Heart left ventricle (tissue), 16 donors: ENCODE measurements at places on chromosomes 1 and 21.

DNA sequence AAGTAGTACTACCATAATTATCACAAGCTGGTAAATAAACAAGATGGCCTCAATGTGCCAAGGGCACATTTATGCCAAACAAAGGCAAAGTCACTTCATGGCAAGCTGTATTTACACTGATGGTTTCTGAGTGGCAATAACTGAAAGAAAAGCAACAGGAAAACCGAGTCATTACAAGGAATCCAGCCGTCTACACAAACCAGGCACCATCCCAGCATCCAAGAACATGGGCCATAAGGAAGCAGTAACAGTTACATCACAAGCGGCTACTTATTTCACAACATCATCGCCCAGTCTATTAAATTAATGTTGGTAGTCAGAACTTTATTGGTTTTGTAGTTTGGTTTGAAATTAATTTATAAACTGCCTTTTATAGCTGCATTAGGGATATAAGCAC lies 214.2 kb downstream of the RERE start:
- DNase-seq, result no peak

- DNase-seq, result no peak
These were observed 67.2 kb downstream of the TTLL7 start for GRCh38 chr1:83931658-83932253.

DNA sequence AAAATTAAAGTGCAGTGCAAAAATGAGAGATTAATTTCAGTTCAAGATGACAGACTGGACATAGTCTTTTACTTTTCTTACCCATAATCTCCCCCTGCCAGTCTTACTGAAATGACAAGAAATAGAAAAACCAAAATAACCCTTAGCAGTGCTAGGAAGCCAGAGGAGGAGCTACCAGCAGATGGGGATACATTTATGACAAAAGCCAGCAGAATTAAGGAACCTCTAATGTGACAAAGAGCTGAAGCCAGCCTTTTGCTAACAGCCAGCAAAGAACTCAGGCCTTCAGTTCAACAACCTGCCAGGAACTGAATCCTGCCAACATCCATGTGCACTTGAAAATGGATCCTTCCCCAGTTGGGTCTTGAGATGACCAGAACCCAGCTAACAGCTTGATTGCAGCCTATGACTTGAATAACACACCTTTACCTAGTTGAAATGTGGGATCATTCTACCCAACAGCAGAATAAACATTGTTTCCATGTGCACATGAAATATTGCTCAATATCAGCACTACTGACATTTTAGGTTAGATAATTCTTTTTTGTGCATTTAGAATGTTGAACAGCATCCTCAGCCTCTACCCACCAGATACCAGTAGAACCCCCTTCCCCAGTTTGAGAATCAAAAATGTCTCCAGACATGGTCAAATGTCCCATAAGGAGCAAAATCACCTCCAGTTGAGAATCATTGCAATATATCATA lies 7.9 kb upstream of the TRAF5 start:
- DNase-seq, result no peak

- no peak for DNase-seq
These were observed 78.9 kb upstream of the C1orf174 start for GRCh38 chr1:3978990-3979325.

DNA sequence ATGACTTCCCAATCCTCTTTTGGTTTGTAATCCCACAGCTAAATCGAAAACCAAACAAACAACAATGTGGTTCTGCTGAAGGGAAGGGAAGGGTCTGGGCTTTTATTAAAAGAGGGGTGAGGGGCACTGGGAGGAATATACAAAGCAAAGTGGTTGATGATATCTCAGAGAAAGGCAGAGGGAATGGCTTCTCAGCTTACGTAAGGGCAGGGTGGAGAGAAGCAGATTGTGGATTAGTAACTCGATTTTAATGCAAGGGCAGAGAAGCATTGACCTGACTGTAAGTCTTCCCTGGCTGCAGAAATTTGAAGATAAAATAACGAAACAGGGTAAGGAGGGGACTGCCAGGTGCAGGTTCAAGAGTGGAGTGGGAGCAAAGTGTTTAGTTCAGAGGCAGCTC lies 438.2 kb upstream of the LRRC7 start:
- no peak for DNase-seq

DNA sequence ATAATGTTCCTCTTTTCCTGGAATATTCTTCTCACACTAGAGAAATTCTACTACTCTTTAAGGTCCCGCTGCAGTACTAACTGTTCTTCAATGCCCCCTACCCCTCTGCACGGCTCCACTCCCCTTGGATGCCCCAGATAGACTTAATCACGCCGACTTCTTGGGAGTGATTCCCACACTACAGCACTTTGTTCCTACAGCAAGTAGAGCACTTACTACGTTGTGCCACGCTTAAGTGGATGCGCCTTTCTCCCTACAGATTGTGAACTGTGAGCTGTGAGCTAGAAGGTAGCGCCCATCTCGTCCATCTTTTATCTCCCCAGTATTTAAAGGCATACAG lies 2.2 kb downstream of the ZNF436 start:
- DNase-seq, result no peak

DNA sequence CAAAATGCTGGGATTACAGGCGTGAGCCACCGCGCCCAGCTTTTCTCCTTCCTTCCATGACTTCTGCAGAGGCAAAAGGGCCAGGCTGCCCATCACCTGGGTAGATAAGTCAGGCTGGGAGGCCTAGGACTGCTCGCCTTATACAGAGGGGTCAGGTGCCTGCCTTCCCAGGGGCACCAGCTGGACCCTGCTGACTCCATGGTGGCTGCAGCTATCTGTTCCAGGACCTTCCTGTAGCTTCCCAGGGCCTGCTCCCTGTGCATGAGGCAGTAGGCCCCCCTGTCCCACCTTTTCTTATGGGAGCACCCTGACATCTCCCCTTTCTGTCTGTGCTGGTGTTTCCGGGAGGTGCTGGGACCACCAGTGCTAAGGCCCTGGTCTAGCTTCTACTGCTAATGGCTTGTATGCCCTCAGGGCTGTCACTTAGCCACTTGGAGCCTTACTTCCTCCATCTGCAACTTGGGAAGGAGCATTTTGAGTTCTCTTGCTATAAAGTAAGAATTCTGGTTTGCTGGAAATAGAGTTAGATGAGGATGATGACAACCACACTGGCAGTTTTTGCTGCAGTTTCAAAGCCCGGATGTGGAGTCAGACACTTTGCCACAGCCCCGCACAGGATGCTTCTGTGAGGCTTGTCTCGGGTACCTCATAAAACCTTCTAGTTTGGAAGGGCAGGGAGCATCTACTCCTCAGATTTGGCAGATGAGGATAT lies 14.4 kb downstream of the SOX13 start:
- DNase-seq, result no peak

DNA sequence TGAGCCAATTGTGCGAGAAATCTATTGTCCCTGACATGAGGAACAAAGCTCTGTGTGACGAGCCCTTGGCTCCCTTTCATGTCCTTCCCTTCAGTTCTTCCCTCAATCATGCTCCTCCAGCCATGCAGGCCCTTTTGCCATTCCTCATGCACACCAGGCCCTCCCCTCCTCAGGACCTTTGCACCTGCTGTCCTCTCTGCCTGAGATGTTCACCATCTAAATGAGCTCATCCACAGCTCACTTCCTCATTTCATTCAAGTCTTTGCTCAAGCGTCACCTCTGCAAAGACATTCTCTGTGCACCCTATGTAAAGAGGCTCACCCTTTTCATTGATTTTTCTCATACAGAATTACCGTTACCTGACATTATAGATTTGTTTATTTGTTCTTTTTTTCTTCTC lies 43.7 kb downstream of the C8B start:
- DNase-seq, result no peak

GRCh38 chr1:97507863-97508262 lies 413.0 kb downstream of the DPYD start:
- peak; percentile 23 for DNase-seq

GRCh38 chr1:21867451-21867996 lies 55.5 kb downstream of the LDLRAD2 start:
- DNase-seq, result no peak

GRCh38 chr1:231702804-231703203 lies 76.2 kb downstream of the DISC1 start:
- DNase-seq, result no peak

DNA sequence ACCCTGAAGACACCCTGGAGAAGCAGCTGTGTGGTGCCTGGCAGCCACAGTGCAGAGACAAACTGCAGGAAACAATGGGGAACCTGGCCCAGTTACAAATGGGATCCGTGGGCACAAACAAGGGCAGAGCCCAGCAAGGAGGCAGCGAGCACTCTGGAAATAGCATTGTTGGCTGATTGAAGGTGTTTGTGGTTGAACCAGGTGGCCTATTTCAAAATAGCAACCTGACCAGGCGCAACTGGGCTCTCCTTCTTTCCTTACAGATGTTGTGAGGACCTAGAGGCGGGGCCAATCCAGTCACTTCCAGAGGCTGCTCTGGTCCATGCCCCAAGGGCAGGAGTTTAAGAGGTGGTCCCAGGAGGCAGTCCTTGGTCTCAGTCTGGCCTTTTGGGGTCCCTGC lies 21.7 kb upstream of the ZBTB21 start:
- no peak for DNase-seq

DNA sequence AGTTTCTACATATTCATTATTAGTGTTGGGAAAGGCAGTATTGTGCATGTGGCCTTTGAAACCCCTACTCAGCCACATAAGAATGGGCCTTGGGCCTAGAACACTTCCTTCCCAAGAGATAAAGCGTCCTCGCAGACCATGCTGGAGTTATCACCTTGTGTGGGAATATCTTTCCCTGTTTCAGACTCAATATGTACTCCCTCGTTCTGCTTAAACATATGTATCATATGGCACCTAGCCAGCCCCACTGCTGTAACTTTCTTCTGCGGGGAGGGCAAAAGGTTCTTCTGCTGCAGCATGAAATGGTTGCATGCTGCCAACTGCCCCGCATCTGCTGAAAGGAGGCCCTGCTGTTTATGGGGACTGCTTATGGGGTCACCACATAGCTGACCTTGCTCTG lies 92.0 kb downstream of the CRB1 start:
- DNase-seq, result no peak

DNA sequence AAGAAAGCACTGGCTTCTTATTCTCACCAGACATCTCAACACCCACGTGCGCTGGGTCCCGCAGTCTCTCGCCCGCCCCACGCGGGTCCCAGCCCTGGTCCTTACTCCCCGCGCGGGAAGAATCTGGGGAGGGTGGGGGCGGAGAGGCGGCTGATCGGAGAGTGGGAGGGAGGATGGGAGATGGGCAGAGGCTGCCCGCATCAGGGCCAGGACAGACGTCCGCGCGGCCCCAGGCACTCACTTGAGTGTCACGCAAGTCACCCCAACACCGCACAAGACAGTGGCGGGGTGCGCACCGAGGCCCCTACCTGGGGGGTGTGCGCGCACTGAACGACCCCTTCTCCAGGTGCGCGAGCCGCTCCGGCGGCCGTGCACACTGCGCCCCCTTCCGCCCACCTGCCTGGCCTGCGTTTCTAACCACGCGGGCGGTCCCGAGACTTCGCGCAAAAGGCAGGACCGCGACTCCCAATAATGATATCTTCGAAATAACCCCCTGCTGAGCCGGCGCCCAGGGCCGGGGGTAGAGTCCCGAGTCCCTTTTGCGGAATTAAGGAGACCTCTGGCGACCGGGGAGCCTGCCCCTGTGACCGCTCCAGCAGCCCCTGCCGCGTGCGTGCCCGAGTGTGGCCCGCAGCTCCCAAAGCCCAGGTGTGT lies 6.0 kb upstream of the SIM2 start:
- DNase-seq, result no peak
